Muscle of leg (tissue), 16 donors: ENCODE measurements at places on chromosomes 16 and 17.
A peak's percentile ranks its signal among the peaks of the same experiment; 100 is the strongest.

DNA sequence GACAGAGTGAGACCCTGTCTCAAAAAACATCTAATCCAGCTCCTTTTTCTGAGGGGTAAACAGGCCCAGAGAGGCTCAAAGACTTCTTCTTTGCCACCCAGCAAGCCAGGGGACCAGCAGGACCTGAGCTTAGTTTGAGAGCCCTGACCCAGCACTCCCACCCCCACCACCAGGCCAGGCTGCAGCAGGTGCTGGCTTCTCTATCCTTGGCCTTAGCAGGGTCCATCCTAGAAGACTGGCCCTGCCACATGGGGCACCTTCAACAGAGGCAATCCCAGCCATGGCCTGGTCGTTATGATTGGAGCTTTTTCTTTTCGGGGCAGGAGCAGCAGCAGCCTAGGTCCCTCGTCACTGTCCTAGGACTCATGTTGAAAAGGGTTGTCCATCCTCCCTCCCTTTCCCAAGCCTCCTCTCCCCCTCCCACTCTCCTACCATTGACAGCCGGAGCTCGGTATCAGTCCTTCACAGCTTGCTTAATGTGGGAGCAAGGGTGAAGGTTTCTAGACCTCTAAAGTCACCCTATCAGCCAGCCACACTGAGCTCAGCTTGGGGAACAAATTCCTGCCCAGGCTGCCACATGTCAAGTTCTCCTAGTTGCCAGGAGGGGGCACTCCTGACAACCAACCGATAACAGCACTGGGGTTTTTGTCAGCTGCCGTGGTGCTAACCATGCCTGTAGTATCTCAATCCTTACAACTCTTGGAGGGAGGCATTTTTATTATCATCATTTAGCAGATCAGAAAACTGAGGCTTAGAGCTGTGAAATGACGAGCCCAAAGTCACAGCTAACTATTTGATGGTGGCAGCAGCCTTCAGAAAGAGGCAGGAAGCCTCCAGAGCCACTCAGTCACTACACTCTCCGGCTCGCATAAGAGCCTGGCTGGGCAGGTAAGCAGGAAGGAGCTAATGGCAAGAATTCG, 11.2 kb downstream of the MRPL27 start:
- peak; percentile 60 for DNase-seq

DNA sequence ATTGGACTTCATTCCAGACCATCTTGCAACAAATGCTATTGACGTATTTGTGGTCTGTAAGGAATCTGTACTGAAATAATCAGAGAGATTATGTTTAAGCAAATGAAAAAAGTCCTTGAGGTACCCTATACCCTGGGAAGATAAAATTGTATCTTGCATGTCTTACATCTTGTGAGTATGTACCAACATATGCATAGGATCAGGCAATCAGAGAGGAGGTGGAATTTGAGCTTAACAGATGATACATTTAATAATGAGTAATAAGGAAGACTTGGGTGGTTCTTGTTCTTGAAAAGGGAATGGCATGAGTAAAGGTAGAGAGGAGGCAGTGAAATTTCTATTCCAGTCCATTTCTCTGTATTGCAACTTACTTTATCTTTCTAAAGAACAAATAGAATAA, 10.6 kb downstream of the MOSMO start:
- DNase-seq, result no peak

GRCh38 chr16:68921637-68922036, 78.3 kb downstream of the TANGO6 start:
- no peak for DNase-seq

DNA sequence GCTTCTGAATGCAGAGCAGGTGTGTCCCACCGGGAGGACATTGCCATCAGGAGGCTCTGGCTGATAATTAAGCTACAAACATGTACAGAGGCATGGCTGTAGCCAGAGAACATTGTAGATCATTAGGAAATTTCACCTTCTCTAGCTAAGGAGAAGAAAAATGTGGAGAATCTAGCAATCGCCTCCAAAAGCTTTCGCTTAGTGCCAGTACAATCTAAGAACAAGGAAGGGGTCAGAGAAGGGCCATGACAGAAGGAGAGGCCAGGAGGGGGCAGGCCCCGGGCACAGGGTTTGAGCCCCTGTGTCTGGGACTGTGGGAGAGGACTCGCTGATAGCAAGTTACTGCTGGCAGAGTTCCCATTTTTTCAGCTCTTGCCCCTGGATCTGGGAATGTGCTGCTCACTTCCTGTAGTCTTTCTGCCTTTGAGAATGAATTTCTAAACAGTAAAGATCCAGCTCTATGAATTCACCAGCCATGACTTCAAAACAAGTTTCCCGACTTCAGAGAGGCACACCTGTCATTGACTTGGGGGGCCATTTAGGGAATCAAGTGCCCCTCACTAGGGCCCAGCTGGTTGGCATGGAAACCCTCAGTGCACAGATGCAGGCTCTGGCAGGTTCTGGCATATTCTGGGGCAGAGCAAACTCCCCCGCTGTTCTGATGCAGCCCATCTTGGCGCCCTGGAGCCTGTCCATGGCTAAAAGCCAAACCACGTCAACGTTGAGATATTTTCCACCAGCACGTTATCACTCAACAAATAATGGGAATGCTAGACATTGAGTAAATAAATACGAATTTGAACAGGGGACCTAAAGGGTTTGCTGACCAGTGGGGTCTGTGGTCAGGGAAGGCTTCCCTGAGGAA, 59.5 kb upstream of the CACNG4 start:
- peak; percentile 48 for DNase-seq

DNA sequence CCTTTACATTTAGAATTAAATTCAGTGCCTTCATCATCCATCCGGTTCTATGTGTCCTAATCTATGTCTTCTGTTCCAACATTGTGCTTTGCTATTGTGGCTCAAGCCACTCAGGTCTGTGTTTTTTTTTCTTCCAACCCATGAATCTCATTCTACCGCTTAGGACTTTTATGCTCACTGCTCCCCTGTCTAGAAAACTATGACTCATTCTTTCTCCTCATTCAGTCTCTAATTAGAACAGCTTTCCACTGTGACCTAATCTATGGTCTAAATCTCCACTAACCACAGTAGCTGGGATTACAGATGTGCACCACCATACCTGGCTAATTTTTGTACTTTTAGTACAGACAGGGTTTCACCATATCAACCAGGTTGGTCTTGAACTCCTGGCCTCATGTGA, 418.7 kb downstream of the KCNJ2 start:
- DNase-seq, result no peak

DNA sequence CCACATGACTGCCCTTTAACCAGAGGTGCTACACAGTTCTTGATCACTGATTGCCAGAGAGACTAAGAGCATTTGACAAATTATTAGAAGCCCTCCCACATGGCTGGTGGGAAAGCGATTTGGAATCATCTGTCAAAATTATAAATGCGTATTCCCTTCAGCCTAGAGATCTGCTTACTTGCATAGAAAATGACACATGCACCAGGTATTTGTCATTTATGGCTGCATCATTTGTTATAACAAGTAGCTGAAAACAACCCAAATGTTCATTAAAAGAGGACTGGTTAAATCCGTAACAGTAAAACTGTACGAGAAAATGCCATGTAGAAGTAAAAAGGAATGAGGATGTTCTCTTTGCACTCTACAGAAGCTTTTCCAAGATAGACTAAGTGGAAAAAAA, 21.4 kb downstream of the BCO1 start:
- no peak for DNase-seq

DNA sequence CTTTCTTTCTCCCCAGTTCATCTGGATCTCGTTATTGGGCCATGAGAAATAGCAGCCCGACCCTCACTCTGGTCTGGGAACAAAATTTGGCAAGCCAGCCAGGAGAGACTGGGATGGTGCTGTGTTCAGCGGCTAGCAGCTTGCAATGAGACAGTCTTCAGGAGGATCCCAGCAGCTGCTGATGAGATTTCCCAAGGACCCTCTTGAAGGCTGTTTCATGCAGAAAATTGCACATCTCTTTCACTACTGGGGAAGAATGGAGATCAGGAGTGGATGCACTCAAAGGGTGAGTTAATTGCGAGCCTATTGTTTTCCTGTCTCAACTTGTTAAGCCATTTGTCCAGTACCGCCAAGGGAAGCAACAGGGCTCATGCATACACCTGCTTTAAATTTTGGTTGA, 5.5 kb upstream of the COIL start:
- DNase-seq, result peak; percentile 38

- no peak for DNase-seq
Observed at GRCh38 chr17:38448208-38448771, 20.0 kb downstream of the ARHGAP23 start.
